ENCODE measurements at places on chromosomes 4 and X.
A peak's percentile ranks its signal among the peaks of the same experiment; 100 is the strongest.

DNA sequence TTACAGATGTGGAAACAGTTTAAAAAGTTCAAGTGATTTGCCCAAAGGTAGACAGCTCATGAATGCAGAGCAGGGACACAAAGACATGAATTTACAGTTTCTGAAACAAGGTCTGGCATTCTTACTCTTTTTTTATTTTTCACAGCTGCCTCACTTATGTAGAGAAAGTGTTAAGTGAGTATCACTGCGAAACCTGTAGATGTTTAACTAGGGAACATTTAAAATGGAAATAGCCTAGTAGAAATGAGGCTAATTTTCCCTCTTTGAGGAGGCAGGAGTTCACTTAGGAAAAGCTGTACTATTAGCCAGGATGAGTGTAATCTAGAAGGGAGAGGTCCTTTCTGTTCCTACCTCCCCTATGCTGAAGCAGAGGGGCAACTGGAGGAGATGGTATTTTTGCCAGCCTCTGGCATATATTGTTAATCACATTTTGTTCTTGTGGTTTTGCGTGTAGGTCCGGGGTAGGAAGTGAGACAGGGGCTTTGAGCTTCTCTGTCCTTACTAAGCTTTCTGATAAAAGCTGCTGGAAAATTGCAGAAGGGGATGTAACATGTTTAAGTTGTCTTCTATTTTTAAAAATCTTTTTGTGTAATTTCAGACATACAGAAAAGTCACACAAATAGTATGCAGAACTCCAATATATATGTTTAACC is 492.8 kb upstream of the NR3C2 start:
- DNase-seq = no peak

DNA sequence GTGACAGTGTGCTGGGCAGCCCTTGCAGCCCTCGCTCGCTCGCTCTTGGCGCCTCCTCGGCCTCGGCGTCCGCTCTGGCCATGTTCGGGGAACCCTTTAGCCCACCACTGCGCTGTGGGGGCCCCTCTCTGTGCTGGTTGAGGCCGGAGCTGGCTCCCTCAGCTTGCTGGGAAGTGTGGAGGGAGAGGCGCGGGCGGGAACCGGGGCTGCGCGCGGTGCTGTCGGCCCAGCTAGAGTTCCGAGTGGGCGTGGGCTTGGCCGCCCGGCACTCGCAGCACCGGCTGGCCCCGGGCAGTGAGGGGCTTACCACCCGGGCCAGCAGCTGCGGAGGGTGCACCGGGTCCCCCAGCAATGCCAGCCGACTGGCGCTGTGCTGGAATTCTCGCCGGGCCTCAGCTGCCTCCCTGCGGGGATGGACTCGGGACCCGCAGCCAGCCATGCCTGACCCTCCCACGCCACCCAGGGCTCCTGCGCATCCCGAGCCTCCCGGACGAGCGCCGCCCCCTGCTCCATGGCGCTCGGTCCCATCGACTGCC is 770.1 kb upstream of the GALNTL6 start:
- DNase-seq = no peak

DNA sequence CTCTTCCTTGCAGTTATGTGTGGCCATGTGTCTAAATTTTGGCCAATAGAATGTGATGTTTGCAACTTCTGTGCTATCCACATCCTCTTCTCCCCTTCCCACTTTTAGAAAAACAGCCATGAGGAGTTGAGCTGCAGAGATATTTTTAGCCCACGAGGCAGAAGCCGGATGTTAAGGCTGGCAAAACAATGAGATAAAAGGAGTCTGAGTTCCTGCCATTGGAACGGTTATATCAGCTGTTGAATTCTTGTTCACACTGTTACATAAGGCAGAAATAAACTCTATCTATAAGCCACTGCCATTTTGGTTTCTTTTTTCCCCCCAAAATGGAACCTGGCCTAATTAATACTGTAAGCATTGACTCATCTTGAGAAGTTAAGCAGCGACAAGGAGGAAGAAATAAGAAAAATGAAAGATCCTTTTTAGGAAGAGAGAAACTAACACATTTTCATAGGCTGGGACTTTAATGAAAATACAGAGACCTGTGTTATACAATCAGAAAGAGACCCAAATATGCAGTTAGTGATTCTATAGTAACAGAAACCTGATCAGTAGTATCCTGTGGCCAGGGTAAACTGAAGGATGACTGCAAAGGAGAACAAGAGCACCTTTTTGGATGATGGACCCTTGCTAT is 200.5 kb downstream of the INPP4B start:
- DNase-seq = no peak

DNA sequence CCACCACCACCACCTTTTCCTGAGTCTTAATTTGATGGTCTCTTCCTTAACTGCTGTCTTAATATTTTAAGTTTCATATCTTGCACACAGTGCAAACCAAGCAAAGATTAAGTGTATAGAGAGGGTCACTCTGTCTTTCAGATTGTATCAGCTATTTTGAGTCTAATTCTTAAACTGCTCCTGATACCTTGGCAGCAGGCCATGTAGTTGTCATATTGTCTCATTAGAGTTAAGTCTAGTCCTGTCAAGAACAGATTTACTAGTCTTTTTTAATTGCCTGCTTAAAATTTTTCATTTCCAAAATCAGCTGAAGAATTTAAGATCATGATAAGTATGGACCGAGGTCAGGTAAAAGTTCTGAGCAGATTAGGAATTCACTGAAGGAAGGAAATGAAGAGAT is 51.5 kb downstream of the FHIP1A start:
- no peak for DNase-seq

GRCh38 chrX:111719426-111720210 is 38.6 kb downstream of the ALG13 start:
- no peak for DNase-seq

DNA sequence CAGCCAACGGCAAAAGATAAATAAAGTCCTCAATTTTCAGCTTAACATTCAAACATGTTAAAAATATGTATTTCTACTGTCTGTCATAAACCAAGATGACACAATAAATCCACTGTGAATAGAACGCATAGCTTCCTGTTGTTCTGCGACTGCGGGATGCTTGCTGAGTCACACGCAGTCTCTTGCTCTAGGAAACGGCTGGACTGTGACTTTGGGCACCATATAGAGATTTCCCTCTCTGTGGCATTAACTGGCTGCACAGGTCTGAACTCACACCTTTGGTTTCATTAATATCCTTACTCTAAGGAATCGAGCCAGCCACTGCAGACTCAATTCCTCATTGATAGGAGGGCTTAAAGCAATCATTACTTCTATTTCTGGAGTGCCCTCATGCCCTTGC is 8.4 kb downstream of the BEND4 start:
- DNase-seq = no peak

DNA sequence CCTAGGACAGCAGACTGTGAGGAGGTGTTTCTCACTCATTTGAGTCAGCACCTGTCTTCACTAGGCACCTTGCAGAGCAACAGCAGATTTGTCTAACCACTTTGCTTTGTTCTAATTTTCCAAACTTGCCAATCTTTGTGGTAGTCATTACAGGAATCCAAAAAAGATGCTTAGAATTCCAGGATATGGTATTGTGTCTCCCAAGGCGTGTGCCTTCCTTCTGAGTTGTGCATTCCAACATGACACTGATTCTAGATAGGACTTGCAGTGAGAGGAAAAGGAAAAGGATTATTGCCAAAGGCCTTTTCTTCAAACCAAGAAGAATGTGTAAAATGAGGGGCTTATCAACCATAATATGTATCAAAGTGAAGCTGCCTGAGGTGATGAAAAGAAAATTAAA is 126.2 kb downstream of the MAPK10 start:
- no peak for DNase-seq

GRCh38 chrX:155966876-155967275 is 30.6 kb upstream of the IL9R start:
- DNase-seq = peak; percentile 1

GRCh38 chrX:63354484-63354883 is 3.4 kb upstream of the SPIN4 start:
- DNase-seq = no peak

DNA sequence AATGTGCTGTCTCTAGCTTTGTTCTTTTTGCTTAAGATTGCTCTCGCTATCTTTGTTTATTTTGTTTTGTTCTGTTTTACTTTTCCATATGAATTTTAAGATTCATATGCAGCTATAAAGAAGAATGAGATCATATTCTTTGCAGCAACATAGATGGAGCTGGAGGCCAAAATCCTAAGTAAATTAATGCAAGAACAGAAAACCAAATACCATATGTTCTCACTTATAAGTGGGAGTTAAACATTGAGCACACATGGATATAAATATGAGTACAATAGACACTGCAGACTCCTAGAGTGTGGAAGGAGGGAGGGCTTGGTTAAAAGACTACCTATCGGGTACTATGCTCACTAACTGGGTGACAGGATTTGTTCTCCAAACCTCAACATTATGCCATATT is 237.8 kb downstream of the TRAM1L1 start:
- no peak for DNase-seq

DNA sequence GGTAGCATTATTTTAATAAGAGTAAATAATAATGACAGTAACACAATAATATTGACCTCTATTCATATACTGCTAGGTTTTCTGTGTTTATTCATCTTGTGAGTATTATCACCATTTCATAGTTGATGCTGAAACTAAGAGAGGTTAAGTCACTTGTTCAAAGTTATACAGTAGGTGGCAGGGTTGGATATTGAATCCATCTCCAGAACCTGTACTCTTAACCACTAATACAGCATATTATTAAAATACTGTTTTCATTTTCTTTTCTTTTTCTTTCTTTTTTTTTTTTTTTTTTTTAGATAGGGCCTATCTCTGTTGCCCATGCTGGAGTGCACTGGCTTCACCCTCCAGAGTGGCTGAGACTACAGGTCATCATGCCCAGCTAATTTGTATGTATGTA is 7.1 kb upstream of the ELF2 start:
- no peak for DNase-seq

GRCh38 chrX:98398542-98398941 is 1514.8 kb downstream of the RPA4 start:
- DNase-seq = no peak

Data from activated T-cell treated with anti-CD3 and anti-CD28 coated beads for 24 hours (primary cell).